ENCODE measurements at places on chromosomes 7 and 10. TPM values are rescaled to one million over a fixed set of nuclear protein-coding genes. Genes with fewer than 3 reads are reported as not detected.

DNA sequence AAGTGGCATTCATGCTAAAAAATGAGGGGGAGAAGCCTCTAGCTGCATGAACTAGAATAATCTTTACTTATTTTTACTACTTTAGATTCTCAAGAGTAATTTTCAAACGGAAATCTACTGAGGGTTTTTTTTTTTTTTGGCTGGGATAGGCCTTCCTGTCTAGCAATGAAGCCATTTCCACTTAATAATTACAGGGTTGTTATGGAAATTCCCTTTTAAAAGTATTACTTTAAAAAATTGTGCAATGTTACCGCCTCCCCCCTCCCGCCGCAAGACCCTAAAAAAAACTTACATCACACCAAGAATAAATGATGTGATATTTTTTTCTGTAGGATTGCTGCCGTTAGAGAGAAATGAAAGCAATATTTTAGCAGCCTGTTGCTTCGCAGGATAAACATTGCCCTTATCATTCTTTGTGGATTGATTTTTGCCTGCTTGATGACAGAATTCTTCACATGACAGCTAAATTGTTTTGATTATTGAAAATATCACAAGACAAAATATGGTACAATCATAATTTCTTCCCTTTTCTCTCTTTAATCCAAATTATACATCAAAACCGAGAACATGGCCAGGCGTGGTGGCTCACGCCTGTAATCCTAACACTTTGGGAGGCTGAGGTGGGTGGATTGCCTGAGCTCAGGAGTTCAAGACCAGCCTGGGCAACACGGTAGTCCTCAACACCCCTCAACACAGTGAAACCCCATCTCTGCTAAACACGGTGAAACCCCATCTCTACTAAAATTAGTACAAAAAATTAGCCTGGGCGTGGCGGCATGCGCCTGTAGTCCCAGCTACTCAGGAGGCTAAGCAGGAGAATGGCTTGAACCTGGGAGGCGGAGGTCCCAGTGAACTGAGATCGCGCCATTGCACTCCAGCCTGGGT lies 32.8 kb downstream of the ARL4A start:
- no peak for DNase-seq

- no peak for DNase-seq
Measured at GRCh38 chr7:2657208-2657607, 25.4 kb downstream of the TTYH3 start.

DNA sequence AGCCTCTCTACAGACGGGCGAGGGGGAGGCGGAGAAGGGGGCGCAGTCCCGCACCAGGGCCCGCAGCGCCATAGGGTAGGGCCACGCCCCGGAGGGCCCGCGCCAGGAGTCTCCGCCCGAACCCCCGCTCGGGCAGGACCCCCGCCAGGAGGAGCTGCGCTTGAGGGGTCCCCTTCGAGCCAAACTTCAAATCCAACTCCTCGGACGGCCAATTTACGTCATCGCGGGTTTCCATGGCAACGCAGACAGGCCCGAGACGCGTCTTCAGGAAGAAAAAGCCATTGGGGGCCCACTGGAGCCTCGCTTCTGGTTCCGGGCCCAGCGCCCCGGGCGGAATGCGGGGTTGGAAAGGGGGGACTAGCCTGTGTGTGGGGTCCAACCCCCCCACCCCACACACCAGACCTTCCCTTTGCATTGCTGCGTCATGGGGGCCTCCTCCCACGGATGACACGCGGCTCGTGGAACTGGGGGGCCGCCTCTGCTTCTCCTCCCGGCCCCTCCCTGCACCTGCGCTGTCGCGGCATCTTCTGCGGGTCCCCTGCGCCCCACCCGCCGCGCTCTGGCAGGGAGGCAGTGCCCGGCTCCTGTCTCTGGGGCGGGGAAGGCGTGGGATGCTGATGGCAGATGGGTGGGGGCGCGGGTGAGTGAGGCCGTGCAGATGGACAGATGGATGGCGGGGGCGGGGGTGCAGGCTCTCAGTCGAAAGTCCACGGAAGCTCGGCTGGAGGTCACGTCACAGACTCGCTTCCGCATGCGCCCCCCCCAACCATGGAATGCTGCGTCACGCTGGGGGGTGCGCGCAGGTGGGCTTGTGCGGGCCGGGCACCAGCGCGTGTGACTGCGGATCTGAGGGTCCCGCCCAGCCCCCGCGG lies 1.2 kb downstream of the CALY start:
- DNase-seq, result no peak

GRCh38 chr10:102876747-102877153 lies 7.5 kb downstream of the AS3MT start:
- no peak for DNase-seq

The ADAM22 gene
- 7.0 TPM for total RNA-seq

DNA sequence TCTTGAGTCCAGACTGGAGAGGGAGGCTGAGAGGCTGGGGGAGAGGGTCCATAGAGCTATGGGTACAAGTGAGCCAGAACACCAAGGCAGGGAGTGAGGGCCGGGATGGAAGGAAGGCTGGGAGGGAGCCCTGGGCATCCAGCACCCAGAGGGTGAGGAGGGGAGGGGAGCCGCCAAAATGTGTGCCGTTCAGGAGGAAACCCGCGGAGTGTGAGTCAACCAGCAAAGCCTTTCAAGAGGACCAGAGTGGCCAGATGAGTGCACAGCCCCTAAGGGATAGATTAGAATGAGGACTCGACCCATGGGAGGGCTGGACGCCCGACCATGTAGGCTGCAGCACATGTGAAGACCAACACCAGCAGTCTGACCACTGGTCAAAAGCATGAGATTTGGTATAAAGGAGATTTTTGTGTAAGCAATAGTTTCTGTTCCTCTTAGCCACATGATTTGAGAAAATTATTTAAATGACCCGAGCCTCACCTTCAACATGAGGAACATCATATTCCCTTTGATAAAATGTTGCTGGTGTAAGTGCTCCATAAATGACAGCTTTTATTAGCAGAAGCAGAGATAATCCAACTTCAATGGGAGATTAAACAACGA lies 179.7 kb upstream of the GRB10 start:
- DNase-seq, result peak; percentile 6

The SFTPA1 gene
- not detected for total RNA-seq

- DNase-seq, result no peak
Measured at GRCh38 chr10:1308962-1309616, 252.9 kb downstream of the WDR37 start.

- no peak for DNase-seq
Measured at GRCh38 chr10:74024600-74024999, 26.7 kb downstream of the VCL start.

DNA sequence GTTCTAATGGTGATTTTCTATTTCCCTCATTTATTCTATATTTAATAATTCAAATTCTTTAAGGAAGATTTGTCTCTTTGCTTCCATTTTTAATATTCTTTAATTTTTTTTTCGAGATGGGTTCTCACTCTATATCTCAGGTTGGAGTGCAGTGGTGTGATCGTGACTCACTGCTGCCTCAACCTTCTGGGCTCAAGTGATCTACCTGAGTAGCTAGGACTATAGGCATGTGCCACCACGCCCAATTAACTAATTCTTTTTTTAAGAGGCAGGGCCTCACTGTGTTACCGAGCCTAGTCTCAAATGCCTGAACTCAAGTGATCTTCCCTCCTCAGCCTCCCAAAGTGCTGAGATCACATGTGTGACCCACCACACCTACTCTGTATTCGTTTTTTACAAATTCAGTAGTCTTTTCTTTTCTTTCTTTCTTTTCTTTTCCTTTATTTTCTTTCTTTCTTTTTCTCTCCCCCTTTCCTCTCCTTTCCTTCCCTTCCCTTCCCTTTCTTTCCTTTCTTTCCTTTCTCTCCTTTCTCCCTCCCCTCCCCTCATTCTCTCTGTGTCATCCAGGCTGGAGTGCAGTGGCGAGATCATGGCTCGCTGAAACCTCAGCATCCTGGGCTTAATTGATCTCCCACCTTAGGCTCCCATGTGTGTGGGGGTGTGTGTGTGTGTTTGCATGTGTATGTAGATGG lies 323.1 kb downstream of the ADK start:
- no peak for DNase-seq

The ANKRD22 gene
- 0.16 TPM for total RNA-seq

GRCh38 chr7:16590424-16590823 lies 55.1 kb downstream of the ANKMY2 start:
- no peak for DNase-seq

The SPDYE11 gene
- not detected for total RNA-seq

GRCh38 chr7:109549471-109550193 lies 980.0 kb downstream of the DNAJB9 start:
- DNase-seq, result no peak

The CALY gene
- not detected for total RNA-seq

- peak; percentile 11 for DNase-seq
Measured at GRCh38 chr10:113939212-113939860, 84.9 kb downstream of the NHLRC2 start.

DNA sequence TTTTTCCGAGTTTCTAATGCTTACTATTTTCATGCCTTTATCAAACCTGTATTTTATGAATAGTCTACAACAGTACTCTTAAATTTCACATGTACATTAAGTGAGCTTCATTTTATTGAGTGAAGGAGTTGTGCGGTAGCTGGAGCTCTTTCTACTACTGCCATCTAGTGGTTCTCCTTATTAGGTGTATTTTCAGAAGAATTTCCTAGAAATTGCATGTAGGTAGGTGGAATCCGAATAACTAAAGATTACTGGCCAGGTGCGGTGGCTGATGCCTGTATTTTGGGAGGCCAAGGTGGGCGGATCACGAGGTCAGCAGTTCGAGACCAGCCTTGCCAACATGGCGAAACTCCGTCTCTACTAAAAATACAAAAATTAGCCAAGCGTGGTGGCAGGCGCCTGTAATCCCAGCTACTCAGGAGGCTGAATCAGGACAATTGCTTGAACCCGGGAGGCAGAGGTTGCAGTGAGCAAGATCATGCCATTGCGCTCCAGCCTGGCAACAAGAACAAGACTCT lies 38.3 kb downstream of the LRRC72 start:
- DNase-seq, result peak; percentile 52

The GPR146 gene
- total RNA-seq, result 1.1 TPM
